T-helper 2 cell treated with Interferon-gamma antibody and Interleukin-4, amounts not matched to agents 5 μg/mL and 100 μg/mL, for 36 hours (primary cell): ENCODE measurements at places on chromosomes 7 and 10.

DNA sequence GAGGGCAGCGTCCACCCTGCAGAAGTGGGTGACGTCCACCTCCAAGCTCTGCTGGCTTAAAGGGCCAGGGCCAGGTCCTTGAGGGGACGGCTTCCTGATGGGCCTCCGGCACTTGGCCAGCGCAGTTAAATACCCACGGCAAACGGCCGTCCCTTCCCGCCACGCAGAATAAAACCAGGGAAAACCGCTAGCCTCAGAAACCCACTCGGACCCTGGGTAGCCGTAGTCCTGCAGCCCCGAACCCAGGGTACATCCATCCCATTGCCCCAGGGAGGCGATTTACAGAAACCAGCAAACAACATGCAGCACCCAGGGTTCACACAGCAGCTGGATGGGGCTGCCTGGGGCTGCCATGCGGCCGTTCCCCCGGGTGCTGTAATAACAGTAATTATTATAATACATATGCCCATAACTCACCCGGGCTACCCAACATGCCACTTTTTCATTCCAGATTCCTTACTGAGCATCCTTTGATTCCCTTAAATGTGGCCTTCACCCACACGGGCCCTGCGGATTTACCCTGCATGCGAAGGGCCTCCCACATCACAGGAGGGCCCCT is 81.5 kb upstream of the PDGFA start:
- DNase-seq, result no peak

GRCh38 chr7:30652698-30653641 is 29.3 kb downstream of the CRHR2 start:
- DNase-seq, result no peak

DNA sequence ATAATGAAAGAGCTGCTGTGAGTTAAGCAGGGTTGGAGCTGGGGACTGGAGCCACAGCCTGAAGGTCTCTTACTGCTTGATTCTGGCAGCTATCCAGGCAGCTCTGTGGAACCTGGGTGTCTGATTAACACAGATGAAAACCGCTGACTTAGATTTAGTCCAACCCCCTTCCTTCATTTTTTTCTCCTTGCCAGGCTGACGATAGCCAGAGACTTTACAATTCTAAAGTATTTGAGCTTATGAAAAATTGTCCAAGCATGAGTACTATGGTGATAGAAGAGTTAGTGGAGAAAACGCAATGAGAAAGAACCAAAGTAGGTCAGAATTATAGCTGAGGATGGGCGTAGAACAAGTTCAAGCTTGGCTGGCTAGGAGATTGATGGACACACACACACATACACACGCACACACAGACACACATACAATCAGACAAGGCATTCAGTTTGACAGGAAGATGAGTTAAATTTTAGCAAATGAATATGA is 13.5 kb upstream of the GPR85 start:
- no peak for DNase-seq

DNA sequence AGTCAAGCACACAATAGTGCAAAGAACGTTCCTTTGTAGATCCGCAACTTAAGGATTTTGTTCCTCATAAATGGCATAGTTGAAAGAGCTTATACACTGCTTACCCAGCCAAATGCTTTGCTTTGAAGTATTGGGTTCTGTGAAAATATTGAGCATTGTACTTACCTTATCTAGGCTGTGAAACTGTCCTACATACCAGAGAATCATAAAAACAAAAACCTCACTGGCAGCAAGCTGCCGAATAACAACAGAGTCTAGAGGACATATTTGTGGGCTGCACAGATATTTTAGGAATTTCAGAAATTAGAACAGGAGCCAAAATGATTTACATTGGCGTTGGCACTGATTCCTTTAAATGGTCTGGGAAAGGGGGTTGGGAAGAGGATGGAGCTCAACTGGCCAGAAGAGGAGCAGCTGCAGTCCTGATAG is 174.8 kb downstream of the RTKN2 start:
- DNase-seq, result no peak

GRCh38 chr10:16519908-16520861 is 1.5 kb downstream of the C1QL3 start:
- no peak for DNase-seq

GRCh38 chr7:157502701-157503111 is 165.9 kb downstream of the DNAJB6 start:
- DNase-seq, result peak; percentile 61

DNA sequence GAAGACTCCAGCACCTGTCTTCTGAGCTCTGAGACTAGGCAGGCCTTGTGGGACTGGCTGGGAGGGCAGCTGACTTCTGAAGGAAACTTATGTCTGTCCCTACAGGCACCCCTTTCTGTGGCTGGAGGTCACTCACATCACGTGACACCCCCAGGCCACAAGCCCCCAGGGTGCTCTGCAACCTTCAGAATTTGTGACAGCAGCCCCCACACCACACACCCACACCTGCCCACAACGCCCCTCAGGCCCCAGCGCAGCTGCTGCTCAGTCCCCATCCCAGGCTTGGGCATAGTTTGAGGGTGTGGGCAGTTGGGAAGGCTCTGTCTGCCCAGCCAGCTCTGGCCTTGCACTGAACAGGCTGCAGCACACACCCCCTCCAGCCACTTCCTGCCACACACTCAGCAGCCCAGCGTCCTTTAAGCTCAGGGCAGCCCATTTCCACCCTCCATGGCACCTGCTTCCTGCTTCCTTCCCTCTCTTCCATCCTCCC is 80.0 kb upstream of the UNC5B start:
- DNase-seq, result no peak

DNA sequence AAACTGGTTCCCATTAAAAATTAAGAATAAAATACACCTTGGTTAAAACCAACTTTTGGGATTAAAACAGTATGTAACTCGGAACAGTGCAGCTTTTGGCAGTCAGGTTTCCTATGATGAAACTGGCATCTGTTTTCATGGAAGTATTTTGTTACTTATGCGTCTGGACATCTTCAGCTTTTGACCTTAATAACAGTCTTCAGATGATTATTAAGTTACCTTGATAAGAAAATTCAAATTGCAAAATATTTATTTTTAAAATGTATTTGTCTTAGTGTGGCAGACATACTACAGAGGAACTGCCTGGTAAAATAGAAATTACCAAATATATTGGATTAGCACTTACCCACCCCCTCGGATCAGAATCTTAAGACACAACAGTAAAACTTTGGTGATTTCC is 100.0 kb downstream of the ITGB8 start:
- DNase-seq, result no peak

DNA sequence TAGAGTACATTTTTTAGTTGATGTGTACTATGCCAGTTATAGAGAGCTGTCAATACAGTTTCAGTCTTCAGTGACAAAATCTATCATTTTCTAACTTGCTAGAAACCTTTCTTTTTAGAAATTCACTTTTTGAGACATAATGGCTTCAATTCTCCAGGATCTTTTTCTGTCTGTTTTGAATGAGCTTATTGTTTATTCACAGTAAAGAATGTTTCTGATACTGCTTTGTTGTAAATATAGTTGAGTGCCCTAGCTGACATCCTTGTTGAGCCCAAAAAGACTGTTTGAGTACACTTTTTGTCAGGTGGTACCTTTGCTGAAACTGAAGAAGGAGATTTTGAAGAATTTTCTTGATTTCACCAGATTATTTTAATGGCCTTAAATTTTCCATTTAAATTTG is 139.9 kb downstream of the PPP1R9A start:
- DNase-seq, result no peak

GRCh38 chr7:33671531-33672262 is 233.6 kb upstream of the BMPER start:
- DNase-seq, result no peak

DNA sequence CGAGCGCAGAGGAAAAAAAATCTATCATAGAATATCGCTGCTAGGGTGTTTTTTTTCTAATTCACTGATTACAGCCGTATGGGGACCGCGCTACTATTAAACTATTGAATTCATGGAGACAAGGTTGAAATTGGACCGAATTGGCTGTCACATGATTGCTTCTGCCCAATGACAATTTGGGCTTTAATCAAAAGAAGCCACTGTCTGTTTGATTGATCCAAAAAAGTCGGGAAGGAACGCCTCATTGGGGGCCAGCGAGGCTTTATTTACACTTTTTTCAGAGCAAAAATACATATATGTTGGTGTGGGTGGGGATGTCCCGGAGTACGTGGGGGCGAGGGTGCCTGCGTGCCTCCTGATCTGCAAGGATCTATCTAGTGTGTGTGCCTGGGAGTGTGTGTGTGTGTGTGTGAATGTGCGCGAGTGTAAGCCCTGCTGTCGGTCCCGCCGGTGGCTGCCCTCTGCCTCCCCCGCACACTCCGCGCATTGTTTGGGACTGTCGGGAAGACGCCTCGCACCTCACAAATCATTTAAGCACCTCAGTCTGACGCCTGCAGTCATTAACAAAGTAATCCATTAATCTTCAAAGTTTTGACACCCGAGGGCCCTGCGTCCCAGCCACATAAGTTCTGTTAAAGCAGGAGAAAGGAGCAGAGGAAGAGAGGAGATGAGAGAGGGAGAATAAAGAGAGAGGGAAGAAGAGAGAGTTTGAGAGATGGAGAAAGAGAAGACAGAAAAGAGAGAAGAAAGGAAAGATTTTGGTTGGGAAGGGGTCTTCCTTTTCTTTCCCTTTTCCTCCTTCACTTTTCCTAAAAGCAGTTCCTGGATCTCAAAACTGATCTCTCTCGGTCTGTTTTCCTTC is at the start of gene HOXA2:
TSS of gene HOXA2 (minus strand) at position 103 of the 862 bp plus-strand sequence. CDS start 183 bp downstream, outside the sequence.
- no peak for DNase-seq

DNA sequence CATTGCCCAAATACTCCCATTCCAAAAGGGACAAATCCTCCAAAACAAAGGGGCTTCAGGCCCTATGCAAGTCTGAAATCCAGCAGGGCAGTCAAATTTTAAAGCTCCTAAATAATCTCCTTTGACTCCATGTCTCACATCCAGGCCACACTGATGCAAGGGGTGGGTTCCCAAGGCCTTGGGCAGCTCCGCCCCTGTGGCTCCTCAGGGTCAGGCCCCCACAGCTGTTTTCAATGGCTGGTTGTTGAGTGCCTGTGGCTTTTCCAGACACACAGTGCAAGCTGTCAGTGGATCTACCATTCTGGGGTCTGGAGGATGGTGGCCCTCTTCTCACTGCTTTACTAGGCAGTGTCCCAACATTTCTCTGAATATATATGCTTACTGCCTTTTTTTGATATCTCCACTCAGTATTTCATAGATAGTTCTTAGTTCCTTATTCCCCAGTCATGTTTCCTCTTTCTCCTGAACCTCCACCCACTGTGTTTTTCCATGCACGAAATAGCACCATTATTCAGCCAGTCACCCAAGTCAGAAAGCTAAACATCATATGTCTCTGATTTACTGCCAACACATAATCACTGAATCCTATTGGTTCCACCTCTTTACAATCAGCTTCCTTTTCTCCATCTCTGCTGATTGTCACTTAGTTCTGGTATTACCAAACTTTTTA is 172.6 kb upstream of the CACNA2D1 start:
- no peak for DNase-seq

DNA sequence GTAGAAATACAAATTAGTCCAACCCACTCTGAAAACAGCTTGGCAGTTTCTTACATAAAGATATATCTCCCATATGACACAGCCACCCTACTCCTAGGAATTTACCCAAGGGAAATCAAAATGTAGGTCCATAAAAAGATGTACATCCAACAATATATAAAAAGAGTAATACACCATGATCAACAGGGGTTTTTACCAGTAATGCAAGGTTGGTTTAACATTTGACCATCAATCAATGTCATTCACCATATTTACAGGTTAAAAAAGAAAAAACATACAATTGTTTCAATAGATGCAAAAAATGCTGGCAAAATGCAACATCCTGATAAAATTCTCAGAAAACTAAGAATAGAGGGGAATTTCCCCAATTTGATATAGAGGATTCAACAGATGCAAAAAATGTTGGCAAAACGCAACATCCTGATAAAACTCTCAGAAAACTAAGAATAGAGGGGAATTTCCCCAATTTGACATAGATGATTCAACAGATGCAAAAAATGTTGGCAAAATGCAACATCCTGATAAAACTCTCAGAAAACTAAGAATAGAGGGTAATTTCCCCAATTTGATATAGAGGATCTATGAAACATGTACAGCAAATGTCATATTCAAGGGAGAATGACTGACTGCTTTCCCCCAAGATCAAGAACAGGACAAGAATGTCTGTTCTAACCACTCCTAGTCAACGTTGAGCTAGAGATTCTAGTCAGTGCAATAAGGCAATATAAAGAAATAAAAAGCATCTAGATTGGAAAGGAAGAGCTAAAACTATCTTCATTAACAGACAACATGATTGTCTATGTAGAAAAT is 13.7 kb downstream of the ADAP1 start:
- DNase-seq, result no peak

- DNase-seq, result no peak
Measured at GRCh38 chr10:112026438-112026837, 157.1 kb downstream of the GPAM start.

GRCh38 chr7:28219793-28220192 is 39.2 kb upstream of the JAZF1 start:
- no peak for DNase-seq

DNA sequence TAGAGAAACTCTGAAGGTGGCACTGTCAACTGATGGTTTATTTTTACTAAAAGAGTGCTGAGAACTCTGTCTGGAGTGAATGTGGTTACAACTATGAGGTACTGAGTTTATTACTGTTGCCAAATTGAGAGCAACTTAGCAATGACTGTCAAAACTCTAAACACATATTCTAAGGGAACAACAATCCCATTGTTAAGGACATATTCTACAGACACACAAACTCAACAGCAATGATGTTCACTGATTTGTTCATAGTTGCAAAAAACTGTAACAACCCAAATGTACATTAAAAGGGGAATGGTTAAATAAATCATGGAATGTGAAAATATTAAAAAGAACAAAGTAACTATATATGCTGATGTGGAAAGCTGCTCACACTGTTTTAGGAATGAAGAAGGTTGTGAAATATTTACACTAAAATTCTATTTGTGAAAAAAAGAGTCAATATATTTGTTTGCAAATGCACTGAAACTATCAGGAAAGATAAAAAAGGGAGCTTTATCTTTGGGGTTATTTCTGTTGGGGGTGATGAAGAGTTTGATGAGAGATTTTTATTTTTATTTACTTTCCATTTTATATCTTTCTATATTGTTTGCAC is 12.9 kb downstream of the PON2 start:
- no peak for DNase-seq

DNA sequence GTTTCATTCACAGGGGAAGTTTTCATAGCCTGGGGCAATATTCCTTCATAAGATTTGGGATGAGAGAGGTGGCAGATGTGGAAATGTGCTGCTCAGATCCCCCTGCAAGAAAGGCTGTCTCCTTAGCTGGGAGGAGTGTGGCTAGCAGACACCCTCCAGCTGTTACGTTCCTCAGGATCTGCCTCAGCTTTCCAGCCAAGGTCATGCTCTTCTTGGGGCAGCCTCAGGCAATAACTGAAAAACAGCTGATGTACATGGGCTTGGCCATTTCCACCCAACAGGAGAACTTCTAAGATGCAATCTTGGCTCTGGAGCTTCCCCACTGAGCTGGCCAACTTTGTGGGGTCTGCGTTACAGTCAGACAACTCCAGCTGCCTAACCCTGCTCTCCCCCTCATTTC is 51.3 kb upstream of the SEPTIN7 start:
- DNase-seq, result no peak
